ENCODE measurements at places on chromosomes 5 and 9.
A peak's percentile ranks its signal among the peaks of the same experiment; 100 is the strongest.

- no peak for DNase-seq
These were observed at the start of gene MARCOL for GRCh38 chr5:148238418-148238794. Gene MARCOL, plus strand, starts transcription at chr5:148238525. Its CDS starts 73 bp downstream, at chr5:148238598.

DNA sequence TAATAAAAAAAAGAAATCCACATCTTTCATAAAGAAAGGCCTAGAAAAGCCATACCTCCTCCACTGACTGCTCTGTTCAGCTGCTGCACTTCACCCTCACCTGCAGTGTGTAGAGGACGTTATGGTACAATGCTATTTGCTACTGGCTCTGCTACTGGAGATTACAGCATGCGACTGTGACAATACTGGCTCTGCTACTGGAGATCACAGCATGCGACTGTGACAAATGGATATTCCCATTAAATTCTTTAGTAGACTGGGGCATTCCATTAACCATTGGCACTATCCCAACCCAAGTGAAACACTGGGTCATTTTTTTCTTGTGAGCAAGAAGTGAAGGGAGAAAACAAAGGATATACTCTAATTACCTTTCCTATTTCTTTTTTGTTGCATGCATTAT, 1063.5 kb upstream of the DMAC1 start:
- DNase-seq: no peak

DNA sequence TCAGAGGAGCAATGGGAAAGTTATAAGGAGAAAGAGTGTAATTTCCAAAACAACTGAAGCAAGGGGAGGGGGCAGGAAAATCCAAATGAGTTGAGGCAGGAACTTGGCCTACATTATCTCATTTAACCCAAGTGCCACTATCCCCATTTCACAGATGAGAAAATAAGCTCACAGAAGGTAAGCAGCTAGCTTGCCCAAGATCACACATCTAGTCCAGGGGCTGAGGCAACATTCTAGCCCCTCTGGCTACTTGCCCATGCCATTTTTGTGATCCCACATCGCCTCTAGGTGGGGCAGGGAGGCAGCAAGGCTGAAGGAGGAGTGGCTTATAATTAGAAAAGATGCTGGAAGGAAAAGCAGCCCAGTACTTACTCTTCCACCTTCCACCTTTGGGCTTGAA, 2.6 kb upstream of the PSIP1 start:
- no peak for DNase-seq

GRCh38 chr5:43649256-43649655, 46.3 kb downstream of the NNT start:
- DNase-seq: no peak

DNA sequence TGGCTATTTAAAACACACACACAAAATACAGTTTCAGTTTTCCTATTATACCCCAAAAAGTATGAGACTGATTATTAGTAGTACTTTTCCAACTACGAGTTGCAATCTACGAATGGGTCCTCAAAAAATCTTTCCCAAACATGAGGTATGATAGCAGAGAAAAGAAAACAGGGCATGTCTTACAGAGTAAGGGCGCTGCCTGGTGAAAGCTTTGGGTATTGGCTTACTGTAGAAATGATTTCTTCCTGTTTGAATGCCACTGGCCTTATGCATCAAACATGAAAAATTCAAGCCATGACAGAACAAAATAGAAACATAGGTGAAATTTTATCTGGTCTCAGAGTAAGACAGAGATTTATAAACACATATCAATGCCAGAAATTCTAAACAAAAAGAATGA, 448.0 kb downstream of the SPOCK1 start:
- DNase-seq: no peak

DNA sequence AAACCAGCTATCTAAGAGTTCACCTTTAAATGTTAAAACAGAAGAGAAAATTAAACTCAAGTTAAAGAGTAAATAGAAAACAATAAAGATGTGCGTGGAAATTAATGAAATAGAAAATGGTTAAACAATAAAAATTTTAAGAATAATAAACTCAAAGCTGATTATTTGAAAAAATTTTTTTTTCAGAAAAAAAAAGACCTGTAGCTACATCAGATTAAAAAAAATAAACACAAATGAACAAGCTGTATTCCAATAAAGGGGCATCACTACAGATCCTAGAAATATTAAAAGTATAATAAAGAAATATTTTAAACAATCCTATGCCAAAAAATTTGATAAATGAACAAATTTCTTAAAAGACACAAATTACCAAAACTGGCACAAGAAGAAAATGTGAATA, 64.1 kb downstream of the DRD1 start:
- no peak for DNase-seq

GRCh38 chr9:74570879-74571512, 73.9 kb downstream of the RORB start:
- peak; percentile 25 for DNase-seq
